ENCODE measurements at places on chromosomes 6 and 20.

- no peak for DNase-seq
Observed at GRCh38 chr6:69933239-69933638, 66.9 kb downstream of the COL19A1 start.

DNA sequence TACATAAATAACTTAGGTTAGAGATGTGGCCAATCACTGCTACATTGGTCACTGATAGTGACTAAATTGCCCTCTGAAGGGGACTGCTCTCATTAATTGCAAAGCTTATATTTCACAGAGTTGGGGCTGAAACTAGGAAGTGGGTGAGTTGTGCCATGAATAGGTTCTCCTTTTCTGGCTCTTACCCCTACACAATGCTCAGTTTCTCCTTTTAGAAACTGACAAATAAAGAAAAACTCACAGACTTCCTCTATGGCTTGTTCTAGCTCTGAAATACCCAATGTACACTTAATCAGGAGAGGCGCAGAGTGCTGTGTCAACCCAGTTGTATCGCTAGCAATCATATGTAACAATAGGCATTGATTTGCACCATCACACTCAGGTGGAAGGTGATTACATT lies 41.2 kb upstream of the PROKR2 start:
- no peak for DNase-seq

GRCh38 chr20:41560970-41561369 lies 57.2 kb downstream of the CHD6 start:
- DNase-seq = no peak

DNA sequence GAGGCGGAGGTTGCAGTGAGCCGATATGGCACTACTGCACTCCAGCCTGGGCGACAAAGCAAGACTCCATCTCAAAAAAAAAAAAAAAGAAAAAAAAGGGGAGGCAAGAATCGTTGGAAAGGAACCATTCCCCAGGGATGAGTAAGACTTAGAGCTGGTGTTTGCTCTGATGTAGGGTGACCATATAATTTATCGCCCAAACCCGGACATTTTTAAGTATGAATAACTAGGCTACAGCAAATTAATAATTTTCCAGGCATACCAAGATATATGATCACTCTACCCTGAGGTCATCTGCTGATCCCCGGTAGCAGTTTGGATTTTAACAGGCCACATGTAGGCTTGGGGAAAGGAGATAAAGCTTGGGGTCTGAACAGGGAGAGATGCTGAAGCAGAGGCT lies 260.9 kb downstream of the BTBD9 start:
- DNase-seq = no peak

- no peak for DNase-seq
Observed at GRCh38 chr6:27143474-27144026, 104.0 kb upstream of the PRSS16 start.

DNA sequence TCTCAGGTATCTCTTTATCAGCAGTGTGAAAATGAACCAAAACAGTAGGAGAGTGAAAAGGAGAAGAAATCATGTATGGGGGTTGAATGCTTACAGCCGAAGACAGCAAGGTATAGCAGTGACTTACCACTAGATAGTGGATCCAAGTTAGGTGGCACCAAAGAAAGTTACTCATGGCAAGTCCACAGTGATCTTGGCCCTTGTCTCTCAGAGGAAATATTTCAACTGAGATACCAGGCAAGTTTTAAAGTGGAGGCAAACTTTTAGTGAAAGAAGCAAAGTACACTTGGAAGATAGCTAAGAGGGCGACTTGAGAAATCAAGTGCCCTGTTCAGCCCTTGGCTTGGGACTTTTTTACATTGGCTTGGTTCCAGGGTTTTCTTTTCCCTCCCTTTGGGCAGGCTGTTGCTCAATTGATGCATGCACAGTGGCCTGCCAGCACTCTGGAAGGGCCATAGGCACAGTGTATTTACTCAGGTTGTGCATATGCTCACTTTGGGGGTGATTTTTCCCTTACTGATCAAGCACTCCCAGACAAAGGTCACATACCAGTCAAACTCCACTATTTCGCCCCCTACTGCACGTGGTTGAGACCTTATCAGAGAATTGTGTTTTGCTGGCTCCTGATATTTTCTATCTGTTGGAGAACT lies 329.5 kb upstream of the KHDRBS2 start:
- DNase-seq = no peak

GRCh38 chr6:108463784-108464183 lies 96.9 kb upstream of the FOXO3 start:
- no peak for DNase-seq

- DNase-seq = no peak
Observed at GRCh38 chr6:142155895-142156757, 9.1 kb downstream of the VTA1 start.

GRCh38 chr20:7029019-7029418 lies 261.5 kb downstream of the BMP2 start:
- DNase-seq = no peak

- no peak for DNase-seq
Observed at GRCh38 chr6:139447656-139447975, 73.2 kb upstream of the CITED2 start.

DNA sequence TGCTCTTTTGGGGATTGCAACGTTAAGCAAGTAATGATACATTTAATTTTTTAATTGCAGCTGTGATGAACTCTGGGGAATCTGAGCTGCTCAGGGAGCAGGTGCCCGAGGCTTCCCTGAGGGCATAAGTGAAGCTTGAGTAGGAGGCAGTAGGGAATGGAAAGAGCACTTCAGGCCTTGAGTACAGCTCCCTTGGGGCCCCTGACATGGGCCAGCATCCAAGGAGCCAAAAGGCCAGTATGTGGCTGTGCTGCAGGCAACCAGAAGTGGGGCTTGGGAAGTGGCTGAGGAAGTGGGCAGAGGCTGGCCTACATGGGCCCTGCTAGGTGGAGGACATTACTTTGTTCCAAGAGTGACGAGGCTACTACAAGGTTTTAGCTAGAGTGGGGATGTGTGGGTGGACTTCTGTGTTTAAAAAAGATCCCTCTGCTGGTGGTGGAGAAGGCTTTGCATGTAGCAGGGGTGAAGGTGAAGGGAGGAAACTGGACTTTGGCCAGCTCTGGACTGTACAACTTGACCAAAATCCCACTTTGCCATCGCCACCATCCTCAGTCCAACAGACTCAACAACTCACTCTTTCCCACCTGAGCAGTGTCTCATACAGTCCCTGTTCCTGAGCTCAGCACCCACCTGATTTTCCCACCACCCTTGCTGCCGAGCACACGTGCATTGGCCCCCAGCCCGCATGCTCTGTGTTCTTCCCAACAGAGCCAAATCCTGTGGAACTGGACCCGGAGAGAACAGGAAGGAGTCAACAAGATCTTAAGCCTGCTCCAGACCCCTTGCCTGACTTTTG lies 10.9 kb upstream of the ZNF831 start:
- no peak for DNase-seq

- no peak for DNase-seq
Observed at GRCh38 chr20:12750221-12750620, 258.6 kb upstream of the SPTLC3 start.

- no peak for DNase-seq
Observed at GRCh38 chr6:148629592-148630465, 117.0 kb upstream of the UST start.

GRCh38 chr20:23116311-23117089 lies 30.4 kb upstream of the CD93 start:
- peak; percentile 80 for DNase-seq

- no peak for DNase-seq
Observed at GRCh38 chr6:67608099-67608749, 1026.9 kb upstream of the ADGRB3 start.

GRCh38 chr6:160238278-160238711 lies 20.3 kb downstream of the SLC22A2 start:
- no peak for DNase-seq

DNA sequence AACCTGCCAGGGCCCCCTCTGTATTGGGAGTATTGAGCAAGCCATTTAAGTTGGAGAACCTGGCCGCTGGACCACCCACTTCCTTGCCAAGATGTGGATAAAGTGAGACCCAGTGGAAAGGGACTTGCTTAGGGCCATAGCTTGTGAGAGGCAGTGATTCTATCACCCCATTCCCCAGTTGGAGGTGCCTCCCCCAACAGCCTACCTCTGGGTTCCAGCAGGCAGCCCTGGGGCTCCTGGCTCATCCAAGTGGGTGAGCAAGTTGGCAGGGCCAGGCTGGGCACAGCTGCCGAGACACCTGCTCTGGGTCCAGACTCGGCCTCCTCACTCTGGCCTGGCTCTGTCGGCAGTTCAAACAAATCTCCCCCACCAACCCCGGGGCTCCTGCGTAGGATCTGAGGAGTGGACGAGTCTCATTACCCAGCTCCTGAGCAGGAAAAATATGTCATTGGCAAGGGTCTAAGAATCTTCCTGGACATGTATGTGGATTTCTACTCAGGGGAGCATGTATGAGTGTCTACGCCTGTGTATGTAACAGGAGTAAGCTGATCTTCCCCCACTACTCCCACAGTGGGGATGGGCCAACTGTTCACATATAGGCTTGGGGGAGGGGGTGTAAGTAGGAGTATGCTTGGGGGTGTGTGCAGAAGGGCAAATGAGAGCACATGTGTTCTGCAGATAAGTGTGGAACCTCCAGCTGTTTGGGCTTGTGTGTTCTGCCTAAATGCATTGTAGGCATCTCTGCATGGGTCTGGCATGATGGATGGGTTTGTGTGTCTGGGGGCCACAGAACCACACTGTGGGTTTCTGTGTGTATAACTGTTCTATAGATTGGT lies 1.9 kb downstream of the ID1 start:
- no peak for DNase-seq

- no peak for DNase-seq
Observed at GRCh38 chr6:85580118-85580877, 13.4 kb downstream of the SNX14 start.

DNA sequence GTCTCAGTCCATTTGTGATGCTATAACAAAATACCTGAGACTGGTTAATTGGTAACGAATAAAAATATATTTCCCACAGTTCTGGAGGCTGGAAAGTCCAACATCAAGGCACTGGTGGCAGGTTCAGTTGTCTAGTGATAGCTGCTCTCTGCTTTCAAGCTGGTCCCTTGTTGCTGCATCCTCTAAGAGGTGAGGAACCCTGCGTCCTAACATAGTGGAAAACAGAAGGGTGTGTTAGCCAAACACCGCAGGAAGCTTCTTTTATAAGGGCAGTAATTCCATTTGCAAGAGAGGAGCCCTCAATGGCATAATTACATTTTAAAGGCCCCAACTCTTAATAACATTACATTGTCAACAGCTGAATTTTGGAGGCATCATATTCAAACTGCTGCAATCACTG lies 372.7 kb downstream of the ADGRB3 start:
- no peak for DNase-seq

DNA sequence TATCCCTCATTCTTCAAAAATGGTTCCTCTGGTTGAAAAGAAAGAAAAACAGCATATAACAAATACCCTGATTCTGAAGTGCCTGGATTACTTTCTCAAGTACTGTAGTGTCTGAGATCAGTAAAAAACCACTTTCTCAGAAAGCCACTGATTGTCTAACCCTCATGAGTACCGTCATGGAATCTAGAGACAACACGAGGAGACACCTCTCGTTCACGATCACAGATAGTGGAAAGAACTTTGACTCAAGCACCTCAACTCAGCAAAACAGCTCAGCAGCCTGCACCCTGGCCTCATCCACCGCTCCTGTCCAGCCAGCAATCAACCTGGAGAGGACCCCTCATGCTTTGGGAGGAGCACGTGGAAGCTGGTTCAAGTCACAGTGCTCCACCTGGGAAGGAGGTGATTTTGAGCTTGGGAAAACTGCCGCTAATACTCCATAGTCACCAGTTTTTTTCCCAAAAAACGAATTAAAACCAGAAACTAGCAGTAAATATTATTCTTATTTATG lies 1.0 kb downstream of the SCML4 start:
- DNase-seq = no peak

DNA sequence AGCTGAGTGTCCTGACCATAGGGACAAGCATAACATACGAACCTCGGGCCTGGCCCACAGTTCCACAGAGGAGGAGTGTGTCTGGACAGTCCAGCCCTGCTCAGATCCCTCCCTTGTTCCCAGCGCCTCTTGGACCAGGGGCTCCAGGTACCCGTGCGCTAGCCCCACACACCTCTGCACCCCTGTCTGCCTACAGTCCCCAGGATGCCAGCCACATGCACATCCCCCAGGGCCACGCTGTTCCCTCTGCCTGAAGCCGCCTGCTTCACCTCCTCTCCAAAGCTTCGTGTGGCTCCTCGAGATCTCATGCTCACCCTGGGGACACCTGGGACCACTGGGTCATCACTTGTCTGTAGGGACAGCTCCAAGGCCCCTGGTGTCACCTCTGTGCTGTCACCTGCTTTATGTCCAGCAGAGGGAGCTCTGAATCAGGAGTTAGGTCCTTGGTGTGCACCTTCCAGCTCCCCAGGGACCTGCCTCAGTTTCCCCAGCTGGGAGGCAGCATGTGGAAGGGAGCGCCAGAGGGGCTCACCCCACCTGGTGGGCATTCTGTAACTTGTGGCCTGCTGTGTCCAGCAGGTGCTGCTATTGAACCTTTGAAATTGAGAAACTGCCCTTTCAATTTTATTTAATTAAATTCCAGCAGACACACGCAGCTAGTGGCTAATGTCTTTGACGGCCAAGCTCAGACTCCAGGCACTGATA lies 7.3 kb upstream of the YTHDF1 start:
- no peak for DNase-seq

DNA sequence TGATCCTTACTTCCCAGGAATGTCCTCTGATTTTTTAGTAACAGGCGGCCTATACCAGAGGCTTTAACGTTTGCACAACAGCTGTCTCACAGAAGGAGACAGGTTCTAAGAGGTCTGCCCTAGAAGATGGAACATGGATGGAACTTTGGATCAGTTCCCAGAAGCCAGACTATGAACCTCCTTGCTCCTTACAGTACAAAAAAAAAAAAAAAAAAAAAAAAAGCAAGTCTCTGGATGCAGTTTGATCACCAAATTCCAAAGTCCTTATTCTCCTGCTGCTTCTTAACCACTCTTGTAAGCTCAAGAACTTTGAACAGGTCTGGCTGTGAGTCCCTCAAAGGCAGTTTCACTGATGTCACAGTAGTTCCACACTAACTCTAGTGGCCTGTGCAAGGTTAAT lies 2.0 kb upstream of the TRMT11 start:
- DNase-seq = no peak

- no peak for DNase-seq
Observed at GRCh38 chr6:136920216-136920615, 1.9 kb upstream of the SLC35D3 start.

DNA sequence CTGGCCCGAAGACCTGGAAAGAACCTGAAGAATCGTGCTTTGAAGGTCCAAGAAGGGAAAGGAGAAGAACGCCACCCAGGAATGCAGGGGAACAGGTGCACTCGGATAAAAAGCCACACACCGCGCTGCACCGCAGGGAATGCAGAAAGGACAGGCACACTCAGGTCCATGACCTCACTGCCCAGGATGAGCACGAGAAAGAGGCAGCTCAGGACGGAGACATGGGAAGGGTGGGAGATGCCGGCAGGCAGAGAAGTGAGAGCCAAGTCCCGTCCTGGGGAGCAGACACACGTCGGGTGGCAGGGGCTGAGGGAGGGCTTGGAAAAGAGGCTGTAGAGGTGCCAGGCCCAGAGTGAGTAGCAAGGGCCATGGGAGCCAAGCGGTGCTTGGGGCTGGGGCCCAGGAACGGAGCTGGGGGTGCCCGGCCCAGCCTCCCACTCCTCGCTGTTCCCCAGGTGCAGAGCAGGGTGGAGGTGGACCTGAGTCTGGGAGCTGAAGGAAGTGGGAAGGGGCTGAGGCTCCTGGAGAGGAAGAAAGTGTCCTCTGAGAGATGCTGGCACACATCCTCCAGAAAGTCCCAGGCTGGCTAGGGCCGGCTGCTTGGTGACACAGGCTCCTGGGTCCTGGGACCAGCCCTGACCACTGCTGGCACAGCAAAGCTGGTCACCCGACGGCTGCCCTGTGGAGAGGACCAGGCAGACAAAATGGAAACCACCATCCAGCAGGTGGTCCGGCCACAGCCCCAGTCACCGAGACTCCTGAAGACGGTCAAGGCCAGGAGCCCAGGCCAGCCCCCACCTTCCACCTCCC lies 91.3 kb downstream of the PSMB1 start:
- no peak for DNase-seq

GRCh38 chr6:25315194-25316177 lies 36.3 kb downstream of the CARMIL1 start:
- no peak for DNase-seq

All from cerebellar nuclear complex (tissue), 1 donor.